ENCODE measurements at places on chromosomes 16 and 17.

- no peak for DNase-seq
Measured at GRCh38 chr16:4647644-4647980, 23.0 kb downstream of the MGRN1 start.

DNA sequence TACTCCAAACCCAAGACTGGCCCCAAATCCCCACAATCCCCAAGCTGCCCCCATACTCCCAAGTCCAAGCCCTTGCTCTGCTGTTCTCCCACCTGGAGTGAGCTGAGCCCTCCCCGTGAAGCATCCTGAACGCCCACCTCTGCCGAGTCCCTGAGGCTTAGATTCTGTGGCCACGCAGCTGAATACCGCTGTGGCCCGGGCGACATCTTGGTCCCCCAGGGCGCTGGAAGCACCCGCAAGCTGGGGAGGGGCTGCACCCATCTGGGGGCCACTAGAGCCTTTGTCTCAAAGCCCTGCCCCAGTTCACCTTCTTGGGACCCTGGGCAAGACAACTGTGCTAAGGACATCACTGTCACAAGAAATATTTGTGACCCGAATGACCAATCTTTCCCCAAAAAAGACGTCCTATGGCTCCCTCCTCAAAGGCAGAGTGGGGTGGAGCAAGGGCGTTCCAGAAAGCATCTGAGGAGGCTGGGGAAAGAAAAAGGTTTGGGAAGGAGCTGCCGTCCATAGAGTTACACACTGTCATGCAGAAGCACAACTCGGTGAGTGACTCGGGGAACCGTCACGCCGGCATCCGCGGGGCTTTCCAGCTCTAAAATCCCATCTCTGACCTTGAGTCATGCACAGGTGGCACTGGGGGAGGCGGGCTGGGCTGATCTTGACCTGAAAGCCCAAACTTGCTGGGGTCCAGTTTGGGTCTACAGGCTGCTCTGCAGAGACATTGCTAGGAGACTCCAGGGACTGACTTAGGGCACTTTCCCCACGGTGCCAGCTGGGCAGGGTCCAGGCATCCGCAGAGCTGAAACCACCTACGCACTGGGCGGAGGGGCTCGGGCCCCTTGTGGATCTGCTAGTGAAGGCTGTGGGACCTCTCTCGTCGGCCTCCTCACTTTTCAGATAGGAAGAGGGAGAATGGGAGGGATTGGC lies 6.6 kb downstream of the PTX4 start:
- DNase-seq, result peak; percentile 75

DNA sequence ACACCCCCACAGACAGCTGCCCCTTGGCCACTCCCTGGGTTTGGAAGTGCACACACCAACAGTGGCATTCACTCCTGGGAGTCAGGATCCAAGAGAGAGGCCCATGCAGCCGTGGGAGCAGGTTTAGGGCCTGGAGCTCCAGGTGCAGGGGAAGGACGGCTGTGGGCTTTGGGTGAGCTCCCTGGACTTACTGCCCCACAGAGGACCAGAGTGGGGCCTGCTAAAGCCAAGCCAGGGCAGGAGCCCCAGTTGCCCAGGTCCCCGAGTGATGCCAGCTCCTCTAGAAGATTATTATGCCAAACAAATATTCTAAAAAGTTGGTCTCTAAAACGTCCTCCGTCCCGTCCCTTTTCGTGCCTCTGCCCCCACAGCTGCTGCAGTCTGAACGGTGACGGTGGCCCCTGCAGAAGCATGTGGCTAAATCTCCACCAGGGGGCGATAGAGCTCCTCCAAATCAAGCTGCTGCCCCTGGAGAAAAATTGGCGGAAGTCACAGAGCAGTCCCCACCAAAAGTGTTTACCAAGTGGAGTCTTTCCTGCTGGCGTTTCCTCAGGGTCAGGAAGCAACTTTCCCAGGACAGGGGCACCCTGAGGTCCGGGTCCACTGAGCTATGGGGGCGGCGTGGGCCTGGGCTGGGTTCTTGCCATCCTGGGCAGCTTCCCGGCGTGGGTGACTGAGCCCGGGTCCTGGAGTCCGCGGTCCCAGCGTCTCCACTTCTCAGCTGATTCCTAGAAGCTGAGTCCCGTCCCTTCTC lies 4.2 kb downstream of the ARMC7 start:
- no peak for DNase-seq

- no peak for DNase-seq
Measured at GRCh38 chr16:83717814-83718213, 90.0 kb upstream of the HSBP1 start.

DNA sequence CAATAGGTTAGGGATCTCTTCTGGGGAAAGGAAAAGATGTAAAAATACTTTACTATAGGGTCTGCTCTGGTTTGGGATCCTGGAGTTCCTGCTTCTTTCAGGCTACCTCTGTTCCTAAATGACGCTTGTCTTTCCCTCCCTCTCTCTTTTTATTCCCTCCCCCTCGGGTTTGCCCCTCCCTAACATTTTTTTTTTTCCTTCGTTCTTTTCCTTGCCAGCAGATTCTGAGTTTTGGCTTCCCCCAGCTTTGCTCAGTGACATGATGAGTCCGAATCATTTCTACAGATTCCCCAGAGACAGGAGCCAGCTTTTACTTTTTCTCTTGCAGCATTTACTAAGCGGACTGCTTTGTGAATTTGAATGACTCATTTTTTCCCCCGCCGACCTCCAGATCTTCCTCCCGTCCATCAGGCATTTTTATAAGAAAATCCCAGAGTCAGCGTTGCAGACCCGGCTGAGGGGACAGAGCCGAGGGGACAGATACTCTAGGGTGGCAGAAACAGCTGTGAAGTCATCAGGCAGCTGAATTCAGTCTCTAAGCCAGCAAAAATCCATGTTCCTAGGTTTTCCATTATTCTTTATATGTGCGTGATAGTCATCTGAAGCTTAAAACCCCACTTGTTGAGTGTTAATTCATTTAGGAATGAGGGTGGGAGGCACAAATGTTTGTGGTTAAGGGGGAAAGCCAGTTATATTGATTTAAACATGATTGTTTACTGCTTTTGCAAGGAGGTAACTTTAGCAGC lies at the start of gene TMEM100:
TSS of gene TMEM100 (minus strand) at position 123 of the 746 bp plus-strand sequence. CDS start 1,794 bp downstream, outside the sequence.
- DNase-seq, result no peak

DNA sequence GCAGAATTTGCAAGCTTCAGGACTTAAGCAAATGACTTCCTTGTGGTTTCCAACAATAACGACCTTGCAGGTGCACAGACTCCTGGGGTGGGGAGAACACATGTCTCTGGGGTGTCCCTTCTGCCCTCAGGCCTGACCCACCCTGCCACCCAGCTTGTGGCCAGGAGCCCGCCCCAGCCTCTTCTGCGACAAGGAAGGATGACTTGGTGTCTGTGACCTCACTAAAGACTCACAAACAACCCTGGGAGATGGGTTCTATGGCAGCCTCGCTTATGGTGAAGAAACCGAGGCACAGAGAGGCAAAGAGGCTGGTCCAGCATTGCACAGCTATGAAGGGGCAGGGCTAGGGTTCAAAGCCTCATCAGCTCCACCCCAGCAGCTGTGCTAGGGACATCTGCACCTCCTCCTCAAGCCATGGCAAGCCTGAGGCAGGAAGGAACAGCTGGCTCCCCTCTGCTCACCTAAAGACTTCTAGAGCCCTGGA lies 2.6 kb downstream of the ATP2A3 start:
- no peak for DNase-seq

DNA sequence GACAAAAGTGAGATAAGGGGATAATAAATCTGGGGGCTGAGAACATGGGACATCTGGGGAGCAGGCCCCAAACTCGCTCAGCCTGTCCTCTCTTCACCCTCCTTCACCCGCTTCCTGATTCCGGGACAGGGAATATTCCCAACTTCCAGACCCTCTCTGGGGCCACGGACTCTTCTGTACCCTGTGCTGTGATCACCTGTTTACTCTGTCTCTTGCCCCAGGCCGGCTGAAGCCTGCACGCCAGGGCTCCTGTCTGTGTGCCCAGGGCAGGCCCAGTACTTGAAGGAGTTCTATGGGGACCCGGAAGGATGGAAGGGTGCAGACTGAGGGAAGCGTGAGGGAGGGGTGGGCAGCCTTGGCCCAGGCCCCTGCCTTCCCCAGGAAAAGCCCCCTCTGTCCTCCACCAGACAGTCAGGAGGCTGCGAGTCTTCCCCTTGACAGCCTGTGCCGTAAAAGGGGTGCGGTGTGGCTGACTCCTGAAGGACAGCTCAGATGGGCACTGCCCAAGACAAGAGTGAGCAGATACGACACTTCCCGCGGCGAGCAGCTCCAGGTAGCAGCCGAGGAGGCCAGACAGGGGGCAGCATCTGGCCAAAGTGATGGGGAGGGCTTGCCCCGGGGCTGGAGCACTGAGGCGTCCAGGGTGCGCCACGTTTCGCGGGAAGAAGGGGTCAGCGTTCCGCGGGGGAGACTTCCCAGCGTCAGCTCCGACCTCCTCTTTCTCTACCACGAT lies 1.0 kb upstream of the CCNF start:
- peak; percentile 91 for DNase-seq

Measured in chondrocyte (in vitro differentiated cells).